CD4-positive, alpha-beta T cell treated with Interleukin-12 subunit alpha and Interleukin-12 subunit beta, for 1 hour (primary cell): ENCODE measurements at places on chromosomes 12 and 14.

DNA sequence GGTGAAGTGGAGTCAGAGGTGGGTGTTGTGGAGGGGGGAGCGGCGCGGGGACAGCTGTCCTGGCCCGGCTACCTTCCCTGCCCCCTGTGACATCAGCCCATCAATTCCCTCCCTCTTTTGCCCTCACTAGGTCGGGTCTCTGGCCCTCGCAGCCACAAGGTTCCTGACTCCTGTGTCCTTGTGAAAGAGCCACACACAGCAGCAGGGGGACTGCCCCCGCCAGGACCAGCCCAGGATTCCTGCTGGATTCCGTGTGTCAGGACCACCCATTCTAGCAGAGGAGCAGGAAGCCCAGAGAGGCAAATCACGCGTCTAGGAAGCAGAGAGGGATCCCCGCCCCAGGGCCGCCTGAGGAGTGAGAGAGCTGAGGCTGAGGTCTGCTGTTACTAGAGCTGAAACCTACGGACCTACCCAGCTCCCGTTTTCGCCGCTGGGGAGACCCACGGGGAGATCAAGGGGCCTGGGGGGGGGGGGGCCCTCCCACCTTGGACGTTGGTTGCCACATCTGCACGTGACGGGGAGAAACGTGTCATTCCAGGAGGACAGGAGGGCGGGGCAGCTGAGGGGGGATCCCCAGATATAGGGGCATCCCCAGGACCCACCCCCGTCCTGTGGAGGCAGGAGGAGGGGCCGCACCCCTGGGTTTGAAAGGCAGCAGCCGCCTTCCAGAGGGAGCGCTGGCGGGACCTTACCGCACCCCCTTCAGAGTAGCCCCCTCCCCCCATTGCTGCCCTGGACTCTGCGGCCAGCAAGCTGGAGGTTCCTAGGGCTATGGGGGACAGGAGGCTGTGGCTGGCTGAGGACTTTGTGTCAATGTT, 12.5 kb upstream of the INF2 start:
- DNase-seq, result peak; percentile 30

DNA sequence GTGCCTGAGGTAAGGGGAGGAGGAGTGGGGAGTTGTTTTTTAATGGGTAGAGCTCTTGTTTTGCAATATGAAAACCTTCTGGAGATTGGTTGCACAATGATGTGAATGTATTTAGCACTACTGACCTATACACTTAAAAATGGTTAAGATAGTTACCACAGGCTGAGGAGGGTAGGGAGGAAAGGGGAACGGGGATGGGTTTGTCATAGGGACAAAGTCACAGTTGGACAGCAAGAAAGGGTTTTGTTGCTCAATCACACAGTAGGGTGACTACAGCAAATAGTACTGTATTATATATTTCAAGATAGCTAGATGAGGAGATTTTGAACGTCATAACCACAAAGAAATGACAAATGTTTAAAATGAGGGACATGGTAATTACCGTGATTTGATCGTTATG, 1562.4 kb downstream of the AACS start:
- DNase-seq, result no peak

DNA sequence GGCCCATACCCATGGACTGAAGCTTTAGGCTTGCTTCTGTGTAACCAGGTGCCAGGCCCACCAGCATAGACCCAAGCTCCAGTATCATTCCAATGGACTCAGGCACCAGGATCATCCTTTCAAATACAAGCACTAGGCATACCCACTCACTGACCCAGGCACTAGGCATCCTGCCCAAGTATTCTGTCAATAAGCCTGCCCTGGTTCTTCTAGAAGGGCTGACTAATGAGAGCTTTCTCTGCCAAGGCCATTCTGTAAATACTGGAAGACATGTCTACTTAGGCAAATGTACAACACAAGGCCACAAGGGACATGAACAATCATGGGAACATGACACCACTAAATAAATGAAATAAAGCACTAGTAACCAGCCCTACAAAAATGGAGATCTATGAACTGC, 352.2 kb downstream of the FSCB start:
- DNase-seq, result no peak

DNA sequence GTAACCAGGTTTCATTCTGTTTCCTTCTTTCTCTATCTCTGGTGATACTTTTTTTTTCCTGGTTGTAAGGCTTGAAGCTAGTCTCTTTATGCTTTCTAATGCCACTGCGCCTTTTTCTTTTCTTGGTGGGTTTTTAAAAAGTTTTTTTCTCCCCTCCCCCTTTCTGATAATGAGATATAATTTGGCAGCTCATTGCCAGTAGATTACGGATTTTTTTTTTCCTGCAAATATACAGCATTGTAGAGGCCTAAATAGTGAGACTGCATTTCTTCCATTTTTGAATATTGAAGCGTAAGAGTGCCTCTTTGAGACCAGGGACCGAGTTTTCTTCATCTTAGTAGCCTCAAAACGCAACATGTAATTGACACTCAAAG, 1.1 kb downstream of the PAPOLA start:
- no peak for DNase-seq

GRCh38 chr14:63603749-63604277, 37.9 kb downstream of the WDR89 start:
- no peak for DNase-seq
